Right forelimb (tissue), 1 donor: ENCODE measurements at places on chromosomes 1 and 21.

DNA sequence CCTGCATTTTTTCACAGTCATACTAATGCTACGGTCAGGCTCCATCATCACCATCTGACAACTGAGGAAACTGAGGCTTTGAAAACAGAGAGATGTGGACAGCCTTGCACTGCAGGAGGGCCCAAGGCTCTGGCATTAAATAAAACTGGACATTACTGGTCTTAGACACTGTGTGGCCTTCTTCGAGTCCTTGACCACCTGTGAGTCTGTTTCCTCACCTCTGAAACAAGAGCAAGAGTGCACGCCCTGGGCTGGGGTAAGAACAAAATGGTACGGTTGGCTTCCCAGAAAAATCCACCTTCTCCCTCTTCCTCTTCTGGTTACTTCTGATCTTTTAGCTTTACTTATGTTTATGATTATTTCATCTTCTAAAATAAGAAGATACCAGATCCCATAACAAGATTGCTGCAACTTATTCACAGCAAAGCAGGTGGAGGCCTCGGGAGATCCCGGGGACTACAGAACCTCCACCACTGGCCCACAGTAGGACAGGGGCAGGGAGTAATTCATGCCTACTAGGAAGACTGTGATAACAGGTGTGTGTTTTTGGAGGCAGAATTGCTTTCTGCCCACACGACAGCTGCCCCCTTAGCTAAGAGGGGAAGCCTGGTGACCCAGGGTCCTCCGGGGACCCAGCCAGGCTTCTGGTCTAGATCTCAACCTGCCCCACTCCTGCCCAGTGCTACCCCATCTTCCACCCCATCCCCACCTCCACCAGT is 156.4 kb upstream of the EDN2 start:
- no peak for DNase-seq

DNA sequence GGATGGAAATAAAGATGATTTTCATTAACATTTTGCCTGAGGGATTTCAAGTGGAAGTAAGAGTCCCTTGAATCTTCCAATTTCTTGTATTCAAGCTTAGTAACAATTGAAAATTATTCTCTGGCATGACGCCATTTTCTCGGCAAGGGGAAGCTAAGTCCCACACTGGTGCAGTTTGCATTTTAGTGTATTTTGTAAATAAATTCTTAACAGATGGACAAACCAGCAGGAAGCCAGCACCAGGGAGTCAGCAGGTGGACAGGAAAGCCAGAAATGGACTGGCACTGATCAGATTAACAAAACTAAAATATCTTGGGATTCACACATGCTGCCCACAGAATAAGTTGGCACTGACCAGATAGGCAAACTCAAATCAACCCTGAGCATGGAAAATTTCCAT is 311.3 kb downstream of the LRRIQ3 start:
- no peak for DNase-seq

DNA sequence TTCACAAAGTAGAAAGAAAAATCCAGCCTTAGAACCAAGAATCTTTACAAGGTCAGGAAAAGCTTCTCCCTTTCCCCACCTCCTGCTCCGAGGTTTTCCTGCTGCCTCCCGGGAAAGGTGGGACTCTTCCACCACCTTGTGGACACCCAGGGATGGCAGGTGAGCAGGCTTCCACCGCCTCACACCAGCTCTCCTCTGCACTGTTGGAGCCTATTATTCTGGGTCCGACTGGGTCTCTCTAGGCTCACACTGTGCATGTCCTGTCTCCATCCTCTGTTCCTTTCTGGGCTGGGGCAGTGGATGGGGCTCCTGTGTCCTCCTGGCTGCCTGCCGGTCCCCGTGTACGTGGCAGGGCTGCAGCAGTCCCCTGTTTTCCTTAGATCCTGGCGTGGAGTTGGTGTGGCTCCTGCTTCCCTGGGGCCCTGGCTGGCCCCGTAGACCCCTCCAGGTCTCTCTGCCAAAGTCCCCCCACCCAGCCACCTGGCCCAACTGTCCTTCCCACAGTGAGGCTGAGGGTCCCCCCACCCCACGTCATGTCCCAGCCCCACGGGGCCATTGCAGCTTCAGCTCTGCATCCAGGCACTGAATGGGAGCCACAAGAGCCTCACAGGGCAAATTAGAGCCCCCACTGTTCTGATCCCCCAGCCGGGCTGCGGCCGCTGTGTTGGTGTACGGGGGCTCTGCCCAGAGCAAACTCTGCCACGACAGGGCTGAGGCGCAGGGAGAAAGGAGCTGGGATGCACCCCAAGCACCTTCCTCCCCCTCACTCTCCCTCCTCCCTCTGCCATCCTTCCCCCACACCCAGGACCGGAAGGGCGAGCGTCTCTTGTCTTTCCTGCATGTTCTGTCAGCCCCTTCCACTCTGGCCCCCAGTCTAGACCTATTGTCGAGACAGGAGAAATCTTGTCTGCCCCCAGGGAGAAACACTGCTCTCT is 3.3 kb upstream of the SLC45A1 start:
- DNase-seq: peak; percentile 85

- DNase-seq: no peak
Measured at GRCh38 chr1:10727751-10728232, 68.7 kb downstream of the CASZ1 start.

DNA sequence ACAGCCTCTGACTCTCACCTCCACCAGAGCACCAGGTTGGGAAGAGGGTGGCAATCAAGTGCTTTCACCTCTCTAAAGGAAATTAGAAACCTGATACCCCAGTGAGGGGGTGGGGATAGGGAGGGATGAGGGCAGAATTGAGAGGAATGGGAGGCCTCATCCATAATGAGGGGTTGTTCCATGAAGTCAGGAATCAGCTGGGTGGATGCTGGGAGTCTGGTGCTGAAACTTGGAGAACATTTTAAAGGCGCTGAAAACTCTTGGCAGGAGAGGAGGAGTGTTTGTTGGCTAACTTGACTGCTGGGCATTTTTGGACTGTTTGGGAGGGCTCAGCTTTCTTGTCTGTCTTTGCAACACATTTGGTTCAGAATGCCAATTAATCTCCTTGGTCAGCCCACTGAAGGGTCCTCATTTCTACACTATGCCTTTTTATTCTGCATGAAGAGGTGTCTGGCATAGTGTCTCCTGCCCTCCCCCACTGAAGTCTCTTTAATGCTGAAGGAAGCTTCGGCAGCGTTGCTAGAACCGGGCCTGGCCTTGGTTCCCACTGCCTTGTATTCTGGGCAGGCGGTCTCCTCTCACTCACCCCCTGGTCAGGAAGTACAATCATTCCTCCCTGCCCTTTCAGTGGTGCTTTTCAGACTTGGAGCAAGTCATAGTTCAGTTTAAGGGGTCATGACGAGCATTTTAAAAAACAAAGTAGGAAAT is 2.2 kb downstream of the PHGDH start:
- DNase-seq: peak; percentile 53

DNA sequence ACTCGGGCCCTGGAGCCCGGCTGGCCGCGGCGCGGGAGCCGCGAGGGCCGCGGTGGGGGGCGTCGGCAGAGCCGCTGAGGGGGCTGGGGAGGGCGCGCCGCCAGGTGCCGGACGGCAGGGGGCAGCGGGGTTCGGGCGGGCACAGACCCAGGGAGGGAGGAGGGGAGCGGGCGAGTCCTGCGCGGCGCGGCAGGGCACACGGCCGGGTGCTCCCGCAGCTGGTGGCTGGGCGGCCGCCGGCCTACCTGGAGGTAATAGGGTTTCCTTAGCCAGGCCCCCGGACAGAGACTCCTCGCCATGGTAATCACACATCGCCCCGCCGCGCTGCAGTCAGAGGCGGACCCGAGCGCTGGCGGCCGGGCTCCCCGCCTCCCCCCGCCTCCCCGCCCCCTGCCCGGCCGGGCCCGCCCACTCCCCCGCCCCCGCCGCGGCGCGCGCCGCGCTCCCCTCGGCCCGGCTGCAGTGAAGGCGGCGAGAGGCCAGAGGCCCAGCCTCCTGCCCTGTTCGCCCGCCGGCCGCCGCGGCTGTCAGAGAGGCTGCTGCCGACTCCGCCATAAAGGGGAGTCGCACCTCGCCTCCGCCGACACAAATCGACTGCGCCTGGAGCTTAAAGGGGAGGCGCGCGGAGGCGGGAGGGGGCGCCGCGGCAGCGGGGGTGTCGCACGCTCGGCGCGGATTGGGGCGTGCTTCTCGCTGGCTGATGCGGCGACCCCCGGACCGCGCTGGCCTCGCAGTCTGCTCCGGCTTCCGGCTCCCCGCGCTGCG is at the start of gene DIPK1A:
DIPK1A (minus strand) TSS at position 332 of the 765 bp plus-strand sequence; CDS start at position 299, 33 bp downstream.
- peak; percentile 90 for DNase-seq

GRCh38 chr1:168535536-168535935 is 8.3 kb downstream of the XCL2 start:
- no peak for DNase-seq

GRCh38 chr1:91428182-91428798 is 23.7 kb upstream of the HFM1 start:
- DNase-seq: no peak

- no peak for DNase-seq
Measured at GRCh38 chr21:41158026-41158425, 9.9 kb upstream of the BACE2 start.

DNA sequence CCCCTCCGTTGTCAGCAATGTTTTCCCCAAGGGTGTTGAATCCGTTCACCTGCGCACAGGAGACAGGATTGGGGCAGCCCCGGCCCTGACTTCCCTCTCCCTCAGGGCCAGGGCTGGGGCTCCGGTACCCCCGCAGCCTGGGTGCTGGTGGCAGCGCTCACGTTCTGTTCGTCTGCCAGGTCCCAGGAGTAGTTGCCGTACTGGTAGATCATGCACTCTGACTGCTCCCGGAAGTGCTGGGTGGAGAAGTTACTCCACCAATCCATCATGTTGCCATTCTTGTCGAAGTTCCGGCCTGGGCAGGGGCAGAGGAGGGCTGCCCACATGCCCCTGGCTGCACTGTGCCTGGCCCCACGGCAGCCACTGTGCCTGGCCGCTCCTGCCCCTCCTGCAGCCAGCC is 6.1 kb downstream of the PRXL2B start:
- DNase-seq: no peak

DNA sequence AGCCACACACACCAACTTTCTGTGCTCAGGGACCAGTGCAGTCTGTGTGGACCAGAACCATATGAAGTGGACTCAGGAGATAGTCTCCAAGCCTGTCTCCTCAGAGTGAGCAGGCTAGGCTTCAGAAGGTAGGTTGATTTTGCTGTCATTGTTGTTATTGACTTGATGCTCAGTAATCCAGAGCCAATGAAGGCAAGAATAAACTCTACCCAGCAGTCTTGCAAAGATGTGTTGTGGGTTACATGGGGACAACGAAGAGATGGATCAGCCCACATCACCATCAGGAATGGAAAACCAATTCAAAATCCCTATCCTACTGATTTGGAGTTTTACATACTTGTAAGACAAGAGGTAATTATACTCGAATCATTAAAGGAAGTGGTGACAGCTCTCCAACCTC is 37.4 kb downstream of the PHC2 start:
- DNase-seq: no peak

- DNase-seq: no peak
Measured at GRCh38 chr1:202564958-202565495, 145.2 kb downstream of the SYT2 start.

GRCh38 chr1:27824411-27824810 is 6.2 kb upstream of the PPP1R8 start:
- DNase-seq: no peak

DNA sequence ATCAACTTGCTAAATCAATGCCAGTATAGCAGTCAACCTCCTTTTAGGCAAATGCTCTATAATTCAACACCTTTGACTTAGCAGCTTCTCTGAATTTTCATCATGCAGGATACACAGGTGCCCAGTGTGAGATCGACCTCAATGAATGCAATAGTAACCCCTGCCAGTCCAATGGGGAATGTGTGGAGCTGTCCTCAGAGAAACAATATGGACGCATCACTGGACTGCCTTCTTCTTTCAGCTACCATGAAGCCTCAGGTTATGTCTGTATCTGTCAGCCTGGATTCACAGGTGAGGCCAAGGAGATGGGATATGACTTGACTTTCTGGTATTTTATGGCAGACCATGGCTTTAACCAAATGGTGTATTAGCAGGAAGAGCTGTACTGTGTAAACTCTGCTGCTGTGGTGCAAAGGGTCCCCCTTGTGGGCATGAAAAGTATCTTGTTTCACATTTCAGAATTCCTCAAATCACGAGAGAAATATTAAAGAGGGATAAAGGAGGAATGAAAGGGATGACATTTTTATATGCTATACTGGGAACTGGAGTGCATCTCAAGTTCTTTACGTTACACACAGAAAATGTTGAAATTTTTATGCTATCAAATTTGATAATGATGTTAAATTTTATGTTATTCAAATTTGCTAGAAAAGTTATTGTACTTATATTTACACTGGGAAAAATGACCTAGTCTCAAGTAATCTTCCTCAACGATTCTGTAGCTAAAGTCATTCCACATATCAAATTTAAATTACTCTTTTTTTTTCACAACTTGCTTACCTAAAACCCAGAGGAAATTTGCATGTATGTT is 88.9 kb downstream of the CRB1 start:
- DNase-seq: no peak

GRCh38 chr1:234014208-234014607 is 109.7 kb downstream of the SLC35F3 start:
- no peak for DNase-seq

DNA sequence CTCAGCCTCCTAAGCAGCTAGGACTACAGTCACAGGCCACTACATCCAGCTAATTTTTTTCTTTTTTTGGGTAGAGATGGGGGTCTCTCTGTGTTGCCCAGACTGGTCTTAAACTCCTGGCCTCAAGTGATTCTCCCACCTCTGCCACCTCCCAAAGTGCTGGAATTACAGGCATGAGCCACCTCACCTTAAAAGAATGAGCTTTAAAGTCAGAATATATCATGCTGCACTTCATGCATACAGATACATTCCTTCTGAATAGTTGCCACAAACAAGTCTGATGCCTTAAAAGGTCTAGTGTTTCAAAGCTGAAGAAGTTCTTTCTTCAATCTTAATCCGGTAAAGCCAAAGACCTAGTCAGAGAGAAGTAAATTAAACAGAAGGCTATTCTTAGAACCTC is 23.8 kb upstream of the CPLANE2 start:
- DNase-seq: no peak

- no peak for DNase-seq
Measured at GRCh38 chr21:37536616-37537278, 170.2 kb downstream of the DYRK1A start.

DNA sequence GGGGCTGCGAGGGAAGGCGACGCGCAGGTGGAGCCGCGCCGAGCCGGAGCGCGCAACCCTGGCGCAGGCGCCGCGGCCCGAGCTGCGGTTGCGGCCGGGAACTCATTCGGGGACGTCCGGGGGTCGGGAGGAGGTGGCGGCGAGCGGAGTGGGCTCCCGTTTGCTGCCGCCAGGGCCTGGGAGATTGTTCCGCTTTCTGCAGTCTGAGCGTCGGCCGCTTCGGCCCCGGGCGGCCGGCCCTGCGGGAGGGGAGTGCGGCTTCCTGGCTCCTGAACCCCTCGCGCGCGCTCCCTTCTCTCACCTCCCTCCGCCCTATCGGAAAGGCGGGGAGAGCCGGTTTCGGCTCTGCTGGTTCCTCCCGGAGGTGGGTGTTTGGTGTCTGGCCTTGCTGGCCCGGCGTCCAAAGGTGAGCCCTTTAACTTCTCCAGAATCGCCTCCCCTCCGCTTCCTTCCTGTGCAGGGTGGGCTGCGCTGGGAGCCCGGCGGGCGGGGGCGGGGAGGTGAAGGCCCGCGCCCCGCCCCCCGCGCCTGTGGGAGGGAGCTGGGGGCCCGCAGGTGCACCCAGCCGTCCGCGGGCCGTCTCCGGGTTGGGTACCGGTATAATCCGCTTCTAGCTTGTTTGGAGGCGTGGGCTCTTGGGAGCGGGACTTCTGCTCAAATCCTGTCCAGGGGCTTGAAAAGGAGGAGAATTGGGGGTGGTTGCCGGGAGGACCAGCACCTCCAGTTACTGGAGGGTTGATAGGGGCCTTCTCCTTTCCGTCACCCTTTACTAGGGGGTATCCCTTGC is 683 bp downstream of the LRRC8D start:
- peak; percentile 48 for DNase-seq
